ENCODE measurements at places on chromosomes 6 and 20.

GRCh38 chr6:27679964-27680694 lies 207.2 kb upstream of the ZNF184 start:
- no peak for DNase-seq

DNA sequence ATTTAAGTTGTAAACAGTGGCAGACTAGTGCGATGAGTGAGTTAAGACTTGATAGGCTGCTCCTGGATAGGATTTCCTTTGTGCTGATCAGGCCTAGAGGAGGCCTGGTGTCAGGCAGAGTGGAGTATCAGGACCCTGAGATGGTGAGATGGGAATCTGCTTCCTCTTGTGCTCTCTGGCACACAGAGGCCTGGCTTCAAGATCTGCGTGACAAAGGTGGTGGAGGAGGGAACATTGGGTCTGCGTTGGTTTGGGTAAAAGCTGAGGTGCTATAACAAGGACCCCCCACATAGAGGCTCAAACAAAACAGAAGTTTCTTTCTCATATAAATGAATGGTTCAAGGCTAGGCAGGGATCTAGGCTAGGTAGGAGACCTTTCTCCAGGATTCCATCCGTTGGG lies 20.3 kb downstream of the SCAND1 start:
- no peak for DNase-seq

DNA sequence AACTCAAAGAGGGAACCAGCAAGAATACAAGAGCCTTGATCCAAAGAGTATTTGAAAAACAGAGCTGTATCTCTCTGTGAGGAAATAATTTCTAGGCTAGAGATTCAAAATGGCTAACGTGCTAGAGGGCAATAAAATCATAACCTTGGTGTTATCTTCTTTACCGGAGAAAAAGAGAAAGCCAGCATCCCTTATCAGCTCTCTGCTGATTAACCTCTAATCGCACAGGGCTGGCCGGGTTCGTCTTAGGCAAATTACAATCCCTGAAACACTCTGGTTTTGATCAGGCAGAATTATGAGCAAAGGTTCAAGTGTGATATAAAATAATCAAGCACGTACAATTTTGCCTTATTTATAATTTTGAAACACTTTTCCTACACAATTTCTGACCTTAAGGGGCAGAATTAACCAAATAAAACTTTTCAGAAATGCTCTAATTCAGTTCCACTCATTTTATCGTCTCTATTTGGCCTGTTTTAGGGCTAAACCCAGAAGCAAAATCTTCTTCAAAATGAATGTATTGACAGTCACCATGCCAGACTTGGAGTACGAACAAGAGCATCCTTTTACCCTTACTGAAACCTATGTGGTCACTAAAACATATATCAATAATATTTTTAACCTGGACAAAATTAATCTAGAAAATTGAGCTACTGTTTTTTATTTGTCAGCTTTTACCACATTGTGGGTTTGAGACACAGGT lies 13.7 kb downstream of the PSMB9 start:
- no peak for DNase-seq

GRCh38 chr20:51206032-51206662 lies 183.2 kb upstream of the KCNG1 start:
- DNase-seq: no peak

DNA sequence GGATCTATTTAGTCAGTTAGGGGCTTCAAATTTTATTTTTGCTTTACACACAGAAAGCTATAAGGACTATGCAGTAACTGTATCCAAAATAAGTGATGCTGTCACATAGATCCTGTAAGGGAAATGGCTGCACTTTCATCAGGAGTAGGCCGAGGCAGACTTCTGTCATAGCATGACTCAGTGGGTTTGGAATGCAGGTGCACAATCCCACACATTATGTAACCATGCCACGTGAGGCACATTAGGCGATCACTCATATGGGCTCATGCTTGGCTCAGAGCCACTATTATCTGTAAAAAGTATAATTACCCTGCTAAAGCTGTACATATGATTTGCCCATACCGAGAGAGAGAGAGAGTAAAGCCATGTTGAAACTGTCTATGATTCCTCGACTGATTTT lies 1189.4 kb upstream of the EYS start:
- no peak for DNase-seq

- DNase-seq: no peak
Measured at GRCh38 chr6:79632580-79632979, 1.5 kb downstream of the SH3BGRL2 start.

DNA sequence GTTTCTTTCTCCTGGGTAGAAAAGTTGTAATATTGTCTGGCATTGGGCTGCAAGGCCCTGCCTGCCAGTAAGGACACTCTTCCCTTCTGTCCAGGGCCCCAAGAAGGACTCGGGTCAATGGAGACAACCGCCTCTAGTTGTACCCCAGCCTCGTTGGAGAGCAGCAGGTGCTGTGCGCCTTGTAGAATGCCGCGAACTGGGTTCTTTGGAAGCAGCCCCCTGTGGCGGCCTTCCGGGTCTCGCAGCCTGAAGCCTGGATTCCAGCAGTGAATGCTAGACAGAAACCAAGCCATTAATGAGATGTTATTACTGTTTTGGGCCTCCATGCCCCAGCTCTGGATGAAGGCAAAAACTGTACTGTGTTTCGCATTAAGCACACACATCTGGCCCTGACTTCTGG lies 37.0 kb downstream of the PLCG1 start:
- DNase-seq: no peak

DNA sequence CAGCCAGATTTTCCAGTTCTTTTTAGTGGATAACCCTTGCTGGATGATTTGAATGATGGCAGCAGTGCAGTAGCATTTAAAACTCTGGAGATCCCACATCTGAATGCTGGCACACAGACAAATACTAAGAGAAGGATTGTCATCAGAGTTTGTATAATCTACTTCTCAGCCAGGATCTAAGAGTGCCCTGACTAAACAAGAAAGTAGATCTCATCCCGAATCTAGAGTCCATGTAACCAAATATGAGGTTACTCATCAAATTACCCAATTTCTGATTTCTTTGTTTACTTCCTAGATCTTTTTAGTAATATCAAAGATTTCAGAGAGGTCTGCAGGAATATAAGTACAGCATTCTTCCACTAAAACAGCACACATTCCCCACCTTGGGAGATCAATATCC lies 7.8 kb downstream of the TMC2 start:
- no peak for DNase-seq

GRCh38 chr20:62088258-62089127 lies 22.8 kb upstream of the TAF4 start:
- DNase-seq: peak; percentile 25

DNA sequence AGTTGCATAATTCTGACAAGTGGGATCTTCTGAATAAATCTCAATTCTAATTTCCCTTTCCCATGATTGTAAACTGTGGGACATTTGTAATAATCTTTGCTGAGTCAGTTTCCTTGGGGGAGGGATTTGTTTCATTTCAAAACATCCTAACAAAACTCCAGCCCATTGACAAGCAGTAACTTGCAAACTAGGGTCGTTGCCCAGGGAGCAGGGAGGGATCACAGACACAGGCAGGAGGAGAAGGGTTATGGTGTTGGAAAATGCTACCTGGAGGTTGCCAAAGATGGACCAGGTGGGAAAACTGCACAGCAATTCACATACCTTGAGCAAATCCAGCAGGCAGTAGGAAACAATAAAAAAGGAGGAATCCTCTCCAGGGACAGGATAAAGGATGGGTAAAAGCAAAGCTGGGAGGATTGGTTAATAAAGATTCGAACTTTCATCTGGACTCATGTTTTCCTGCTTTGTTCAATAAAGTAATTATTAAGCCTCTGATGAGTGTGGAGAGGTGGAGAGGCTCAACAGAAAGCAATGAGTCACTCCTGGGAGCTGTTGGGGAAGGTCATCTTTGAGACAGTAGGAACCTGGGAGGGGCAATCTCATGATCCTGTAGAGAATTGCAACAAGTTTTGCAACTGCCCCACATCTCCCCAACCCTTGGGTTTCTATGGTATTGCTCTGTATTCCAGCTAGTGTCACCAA lies 87.3 kb upstream of the AKIRIN2 start:
- peak; percentile 54 for DNase-seq

DNA sequence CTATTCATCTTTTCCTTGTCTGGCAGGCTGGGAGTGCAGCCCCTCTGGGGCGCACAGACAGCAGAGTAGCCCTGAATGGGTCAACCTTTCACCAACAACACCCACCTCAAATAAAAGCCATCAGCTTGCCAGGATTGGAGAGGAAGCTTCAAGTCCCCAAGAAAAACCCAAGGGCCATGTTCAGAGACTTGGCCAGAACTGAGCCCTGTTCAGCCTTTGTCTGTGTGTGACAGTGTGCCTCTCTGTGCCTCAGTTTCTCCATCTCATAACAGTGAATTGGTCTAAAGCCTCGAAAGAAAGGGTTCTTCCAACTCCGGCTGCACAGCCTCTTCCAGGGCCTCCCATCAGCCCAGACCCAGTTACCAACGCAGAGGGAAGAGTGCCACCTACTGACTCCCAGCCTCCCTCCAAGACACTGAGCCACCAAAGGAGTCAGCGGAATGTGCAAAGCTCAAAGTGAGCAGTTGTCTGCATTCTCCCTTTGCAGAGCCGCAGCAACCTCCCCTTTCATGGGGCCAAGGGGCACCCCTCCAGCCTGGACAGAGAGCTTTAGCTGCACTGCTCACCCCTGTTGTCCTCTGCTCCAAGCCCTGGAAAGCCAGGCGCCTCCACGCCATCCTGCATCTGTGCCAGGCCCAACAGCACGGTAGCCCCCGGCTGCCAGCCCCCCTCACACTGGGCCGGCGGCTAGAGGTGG lies 82.7 kb upstream of the TOP1 start:
- DNase-seq: peak; percentile 22

DNA sequence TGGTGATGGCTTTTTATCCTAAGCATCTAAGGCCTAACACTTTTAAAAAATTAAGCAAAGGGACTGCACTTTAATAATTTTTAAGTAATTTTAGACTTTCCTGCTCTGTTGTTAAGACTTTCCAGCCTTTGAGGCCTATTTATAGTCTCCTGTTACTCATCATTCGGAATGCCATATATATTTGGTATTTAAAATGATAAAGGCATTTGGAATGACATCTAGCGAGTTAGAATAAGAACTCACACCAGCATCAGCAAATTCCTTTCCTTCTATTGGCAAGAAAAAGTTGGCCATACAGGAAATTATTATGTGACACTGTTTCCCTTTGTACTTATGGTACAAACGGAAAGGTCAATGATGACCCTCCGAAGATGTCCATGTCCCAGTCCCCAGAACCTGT lies 88.1 kb upstream of the STMND1 start:
- no peak for DNase-seq

GRCh38 chr20:62051546-62052255 lies 14.0 kb downstream of the TAF4 start:
- DNase-seq: no peak

- DNase-seq: no peak
Measured at GRCh38 chr20:2729251-2729713, 36.7 kb downstream of the EBF4 start.

DNA sequence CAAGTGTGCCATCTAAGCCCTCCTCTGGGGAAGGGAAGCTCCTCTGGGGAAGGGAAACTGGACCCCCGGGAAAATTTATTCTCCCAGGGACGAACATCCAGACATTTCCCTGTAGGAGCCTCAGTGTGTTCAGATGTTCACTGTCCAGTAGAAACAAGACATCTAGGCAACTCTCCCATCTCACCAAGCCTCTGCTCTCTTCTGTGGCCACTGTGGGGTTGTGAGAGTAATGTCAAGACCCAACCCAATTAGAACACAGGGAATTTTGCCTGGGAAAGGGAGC lies 3.6 kb upstream of the PTGIS start:
- DNase-seq: no peak

GRCh38 chr6:80170433-80170832 lies 64.0 kb downstream of the BCKDHB start:
- no peak for DNase-seq

DNA sequence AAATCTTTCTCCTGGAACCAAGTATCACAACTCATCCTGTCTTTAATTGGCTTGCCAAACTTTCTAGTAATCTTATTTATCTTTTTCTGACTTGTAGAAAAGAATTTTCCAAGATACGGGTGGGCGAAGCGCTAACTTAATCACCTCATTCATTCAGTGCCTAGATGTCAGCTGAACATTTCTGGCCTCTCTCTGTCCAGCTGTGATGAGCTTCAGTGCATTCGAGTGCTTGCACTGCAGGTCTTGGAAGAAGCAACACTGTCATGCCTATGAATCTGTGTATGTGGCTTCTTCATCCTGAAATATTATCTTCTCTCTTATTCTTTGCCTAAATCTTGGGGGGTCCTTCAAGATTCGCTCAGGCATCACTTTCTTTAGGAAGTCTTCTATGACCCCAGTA lies 16.3 kb upstream of the ENPP1 start:
- DNase-seq: no peak

GRCh38 chr20:17852323-17852722 lies 116.3 kb downstream of the SNX5 start:
- no peak for DNase-seq

- no peak for DNase-seq
Measured at GRCh38 chr6:167424060-167424673, 99.3 kb downstream of the TTLL2 start.

GRCh38 chr20:3753501-3754275 lies 13.9 kb downstream of the ADISSP start:
- DNase-seq: no peak

DNA sequence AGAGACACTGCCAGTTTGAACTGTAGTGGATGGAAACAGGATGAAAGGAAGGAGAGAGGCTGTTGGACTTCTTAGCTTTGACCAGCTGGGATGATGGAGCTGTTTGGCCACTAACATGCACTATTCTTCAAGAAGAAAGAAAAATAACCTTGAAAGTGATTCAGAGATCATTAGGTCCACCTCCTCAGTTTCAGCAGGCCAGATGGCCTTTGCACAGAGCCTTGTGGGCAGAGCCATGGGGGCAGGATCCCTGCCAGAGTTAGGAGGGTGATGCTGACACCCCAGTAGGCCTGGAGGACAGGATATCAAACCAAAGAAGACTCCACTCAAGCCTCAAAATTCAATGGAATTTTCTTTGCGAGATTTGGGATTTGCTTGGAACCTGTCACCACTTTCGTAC lies 74.5 kb upstream of the TMEM181 start:
- DNase-seq: no peak

DNA sequence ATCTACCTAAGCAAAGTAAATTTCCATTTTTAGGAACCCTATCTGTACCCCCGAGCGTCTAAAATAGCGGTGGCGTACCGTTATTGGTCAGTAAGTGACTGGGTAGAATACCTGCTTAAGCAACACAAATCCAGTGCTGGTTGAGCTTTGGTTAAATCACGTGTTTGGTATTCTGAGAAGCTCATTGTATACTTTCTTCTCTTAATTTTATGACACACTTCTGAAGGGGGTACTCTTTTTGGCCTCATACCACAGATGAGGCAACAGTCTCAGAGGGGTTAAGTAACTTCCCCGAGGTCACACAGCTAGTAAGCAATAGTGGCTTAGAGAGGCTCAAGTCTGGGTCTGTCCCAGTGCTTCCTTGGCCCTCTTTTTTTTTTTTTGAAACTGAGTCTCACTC lies 151.2 kb downstream of the TFAP2C start:
- DNase-seq: no peak

DNA sequence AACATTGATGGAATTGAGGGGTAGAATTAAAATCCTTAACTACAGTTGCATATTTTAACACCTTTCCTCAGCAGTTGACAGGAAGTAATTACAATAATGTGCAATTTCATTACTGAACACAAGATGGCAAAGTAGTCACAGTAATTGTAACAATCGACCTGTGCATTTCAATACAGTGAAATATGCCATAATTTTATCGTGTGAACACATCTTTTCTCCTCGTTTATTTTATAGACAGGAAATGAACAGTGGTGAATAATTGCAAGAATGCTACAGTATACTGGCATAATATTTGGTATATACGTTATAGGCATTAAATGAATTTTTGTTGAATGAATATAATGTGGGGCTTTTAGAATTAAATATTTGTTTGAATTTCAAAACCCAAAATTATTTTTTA lies 25.0 kb downstream of the CYB5R4 start:
- peak; percentile 53 for DNase-seq
